ENCODE measurements at places on chromosomes 5 and 9.

DNA sequence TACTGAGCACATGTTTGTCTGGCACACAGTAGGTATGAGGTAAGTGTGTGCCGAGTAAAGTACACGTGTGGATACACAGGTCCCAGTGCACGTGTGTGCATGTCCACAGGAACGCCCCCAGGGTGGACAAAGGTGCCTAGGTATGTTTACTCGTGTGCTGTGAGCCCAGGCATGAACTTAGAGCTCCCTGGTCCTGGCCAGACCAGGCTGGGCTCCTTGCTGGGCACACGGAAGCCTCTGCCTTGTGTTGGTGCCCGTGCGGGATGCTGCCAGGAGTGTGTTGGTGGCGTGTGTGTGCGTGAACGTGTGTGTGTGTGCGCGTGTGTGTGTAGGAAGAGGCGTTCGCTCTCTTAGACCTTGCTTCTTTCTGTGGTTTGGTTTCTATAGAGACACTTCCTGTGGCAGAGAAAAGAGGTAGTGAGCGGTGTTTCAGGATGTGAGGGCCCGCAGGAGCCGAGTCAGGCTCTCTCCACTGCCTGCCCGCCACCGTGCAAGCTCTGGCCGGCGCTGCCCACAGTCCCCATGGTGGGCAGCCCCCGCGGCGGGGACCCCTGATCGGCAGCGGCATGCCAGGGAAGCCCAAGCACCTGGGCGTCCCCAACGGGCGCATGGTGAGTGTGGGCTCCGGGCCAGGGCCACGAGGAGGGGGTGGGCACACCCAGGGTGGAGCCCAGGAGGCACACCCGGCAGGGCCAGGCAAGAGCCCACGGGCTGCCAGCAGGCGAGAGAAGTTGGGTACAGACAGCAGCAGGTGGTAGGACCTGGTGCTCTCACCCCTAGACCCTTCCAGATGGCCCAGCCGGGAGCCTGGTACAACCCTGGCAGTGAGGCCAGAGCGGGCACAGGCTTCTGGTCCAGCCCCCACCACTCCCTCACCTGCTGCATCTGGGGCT lies at the start of gene RGS14:
Gene RGS14, plus strand, starts transcription at position 466 of the 893 bp plus-strand sequence. Its CDS starts 101 bp downstream, at position 567.
- no peak for DNase-seq

DNA sequence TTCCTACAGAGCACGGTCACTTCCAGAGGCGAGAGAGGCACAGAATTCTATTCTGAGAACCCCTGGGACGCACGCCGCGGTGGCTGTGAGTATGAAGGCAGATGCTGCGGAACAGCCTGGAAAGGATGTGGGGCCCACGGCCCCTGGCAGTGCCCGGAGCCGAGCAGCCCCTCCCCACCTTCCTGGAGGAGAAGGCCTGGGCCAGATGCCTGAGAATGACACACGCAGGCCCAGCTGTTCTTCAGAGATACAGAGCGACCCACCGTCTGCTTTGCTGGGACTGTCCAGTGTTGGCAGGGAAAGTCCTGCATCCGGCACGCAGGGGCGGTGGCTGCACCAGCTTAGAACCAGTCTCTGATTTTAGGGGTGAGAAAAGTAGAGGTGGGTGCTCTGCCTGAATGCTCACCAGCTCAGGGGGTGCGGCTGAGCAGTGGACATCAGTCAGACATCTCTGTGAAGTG lies 116.7 kb upstream of the LPCAT1 start:
- no peak for DNase-seq

- DNase-seq = no peak
Measured at GRCh38 chr5:173629628-173630027, 13.2 kb upstream of the BOD1 start.

GRCh38 chr5:6801236-6801635 lies 88.0 kb downstream of the TENT4A start:
- no peak for DNase-seq

- no peak for DNase-seq
Measured at GRCh38 chr9:3648722-3649246, 123.0 kb upstream of the RFX3 start.

- DNase-seq = no peak
Measured at GRCh38 chr9:76985581-76985980, 33.9 kb upstream of the FOXB2 start.

DNA sequence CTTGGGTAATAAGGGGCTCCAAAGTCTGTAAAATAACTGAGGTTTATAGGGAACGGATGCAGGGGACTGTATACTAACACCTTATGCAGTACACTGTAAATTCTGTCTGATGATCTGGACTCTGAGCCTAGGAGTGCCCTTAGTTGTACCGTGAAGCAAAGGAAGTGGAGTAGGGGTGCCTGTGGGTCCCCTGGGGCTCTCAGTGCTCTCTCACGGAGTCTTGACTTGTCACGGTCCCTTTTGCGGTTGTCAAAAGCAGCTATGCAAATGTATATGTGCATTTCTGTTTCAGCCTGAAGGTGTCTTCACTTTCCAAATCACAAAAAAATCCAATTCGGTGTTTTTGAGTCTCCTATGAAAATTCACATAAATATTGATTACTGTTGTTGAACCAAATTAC lies 17.8 kb downstream of the DMRT1 start:
- no peak for DNase-seq

DNA sequence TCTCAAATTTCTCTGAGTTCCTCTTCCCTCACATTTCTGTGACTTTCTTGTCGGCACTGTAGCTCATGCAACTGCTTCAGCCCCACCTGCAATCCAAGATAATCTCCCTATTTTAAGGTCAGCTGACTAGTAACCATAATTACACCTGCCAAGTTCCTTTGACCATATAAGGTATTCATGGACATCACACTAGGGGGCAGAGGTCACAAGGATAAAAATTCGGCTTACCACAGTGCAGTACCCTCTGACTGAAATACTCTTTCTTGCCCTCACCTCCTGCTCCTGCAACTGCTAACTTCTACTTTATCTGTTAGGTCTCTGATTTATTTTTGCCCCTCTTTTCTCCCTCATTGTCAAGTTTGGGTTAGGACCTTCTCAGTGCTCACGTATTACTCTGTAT lies 144.2 kb downstream of the GDNF start:
- no peak for DNase-seq

DNA sequence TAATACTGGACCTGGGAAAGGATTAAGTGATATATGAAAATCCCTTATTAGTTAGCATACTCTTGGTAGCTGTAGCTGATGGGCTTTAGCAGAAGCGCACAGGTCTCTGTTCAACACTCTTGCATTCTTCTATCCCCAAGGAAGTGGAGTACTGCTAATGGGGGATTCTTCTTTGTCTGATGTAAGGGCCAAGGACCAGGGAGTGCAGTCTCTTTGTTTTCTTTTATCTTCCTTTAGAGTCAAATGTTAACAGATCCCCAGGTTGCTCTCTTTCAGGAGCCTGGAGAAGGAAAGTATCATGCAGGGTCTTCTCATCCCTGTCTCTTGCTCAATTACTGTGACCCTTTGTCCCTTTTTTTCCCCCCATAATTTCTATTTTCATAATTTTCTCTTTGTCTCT lies 1146.9 kb upstream of the DMAC1 start:
- no peak for DNase-seq

- no peak for DNase-seq
Measured at GRCh38 chr9:124873664-124874063, 11.7 kb downstream of the ARPC5L start.

DNA sequence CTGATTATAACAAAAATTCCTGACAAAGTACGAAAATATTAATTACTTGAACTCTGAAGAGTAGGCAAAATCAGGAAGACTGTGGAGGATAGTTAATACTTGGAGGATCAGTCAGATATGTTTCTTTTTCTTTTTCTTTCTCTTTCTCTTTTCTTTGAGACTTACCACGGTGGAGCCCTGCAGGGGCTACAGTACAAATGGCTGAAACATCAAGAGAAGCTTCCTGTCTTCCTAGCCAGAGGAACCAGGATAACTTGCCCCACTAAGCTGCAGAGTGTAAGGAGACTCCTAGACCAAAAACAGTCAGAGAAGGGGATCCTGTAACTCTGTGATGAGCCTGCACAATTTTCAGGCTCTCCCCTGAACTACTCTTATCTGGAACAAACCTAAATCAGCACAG lies 324.6 kb upstream of the TYRP1 start:
- DNase-seq = no peak

DNA sequence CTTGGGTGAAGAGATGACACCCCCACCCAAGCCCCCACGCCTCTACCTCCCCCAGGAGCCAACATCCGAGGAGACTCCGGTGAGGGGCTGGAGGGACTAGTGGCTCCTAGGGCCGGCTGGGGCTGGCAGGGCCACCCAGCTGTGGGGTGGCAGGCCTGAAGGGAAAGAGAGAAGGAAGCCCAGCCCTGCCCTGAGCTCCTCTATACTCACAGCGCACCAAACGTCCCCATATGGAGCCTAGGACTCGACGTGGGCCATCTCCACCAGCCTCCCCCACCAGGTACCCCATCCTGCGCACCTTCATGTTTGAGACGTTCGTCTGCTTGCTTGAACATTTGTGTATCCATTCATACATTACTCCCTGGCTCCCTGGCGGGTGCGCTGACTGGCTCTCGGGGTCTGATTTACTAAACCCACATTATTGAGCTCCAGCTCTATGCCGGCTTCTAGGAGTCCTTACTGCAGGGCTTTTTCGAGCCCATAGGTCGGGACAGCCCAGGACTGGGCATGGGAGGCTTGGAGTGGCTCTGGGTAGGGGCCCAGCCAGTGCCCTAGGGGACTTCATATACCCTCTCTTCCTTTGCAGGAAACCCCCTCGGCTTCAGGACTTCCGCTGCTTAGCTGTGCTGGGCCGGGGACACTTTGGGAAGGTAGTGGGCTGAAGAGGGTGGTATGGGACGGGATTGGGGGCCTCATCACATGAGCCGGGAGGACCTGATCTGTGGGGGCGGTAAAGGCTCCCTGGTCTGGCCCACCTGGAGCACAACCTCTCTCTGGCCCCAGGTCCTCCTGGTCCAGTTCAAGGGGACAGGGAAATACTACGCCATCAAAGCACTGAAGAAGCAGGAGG lies 9.1 kb downstream of the ZDHHC12 start:
- no peak for DNase-seq

GRCh38 chr5:178428341-178429155 lies 161.6 kb downstream of the COL23A1 start:
- no peak for DNase-seq

GRCh38 chr5:124193371-124193789 lies 553.1 kb downstream of the ZNF608 start:
- no peak for DNase-seq

- no peak for DNase-seq
Measured at GRCh38 chr5:38369692-38370091, 111.3 kb downstream of the EGFLAM start.

DNA sequence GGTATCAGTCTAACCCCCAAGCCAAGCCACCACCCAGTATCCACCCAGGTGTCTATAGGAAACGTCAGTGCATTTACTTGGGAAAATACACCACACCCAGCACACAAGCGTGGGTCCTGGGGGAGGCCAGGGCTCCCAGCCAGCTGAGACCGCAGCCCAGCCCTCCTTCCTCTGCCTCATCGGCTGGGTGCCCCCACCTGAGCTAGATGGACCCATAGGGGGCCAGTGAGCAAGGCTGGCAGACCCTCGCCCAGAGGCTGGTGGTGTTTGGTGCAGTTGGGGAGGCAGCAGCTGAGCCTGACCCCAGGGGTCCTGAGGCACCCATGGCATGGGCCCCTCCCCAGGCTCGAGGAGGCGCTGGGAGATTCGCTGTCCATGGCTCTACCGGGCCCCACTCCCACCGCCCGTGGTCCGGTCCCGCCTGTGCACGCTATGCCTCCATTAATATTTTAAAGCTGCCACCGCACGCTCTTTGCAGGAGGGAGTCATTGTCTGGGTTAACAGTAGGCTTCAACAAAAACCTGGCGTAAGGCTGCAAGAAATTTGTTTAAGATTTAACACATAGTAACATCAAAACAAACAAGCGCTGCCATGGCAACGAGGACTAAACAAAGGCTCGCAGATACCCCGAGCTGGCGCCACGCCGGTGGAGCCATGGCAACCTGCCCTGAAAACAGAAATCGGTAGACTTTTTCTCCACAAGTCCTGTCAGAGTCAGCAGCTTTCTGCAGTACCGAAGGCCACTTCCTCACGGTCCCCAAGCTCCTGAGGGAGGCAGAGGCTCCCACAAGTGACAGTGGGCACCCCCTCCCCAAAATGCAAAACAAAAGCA lies 20.6 kb downstream of the TPPP start:
- DNase-seq = peak; percentile 89

DNA sequence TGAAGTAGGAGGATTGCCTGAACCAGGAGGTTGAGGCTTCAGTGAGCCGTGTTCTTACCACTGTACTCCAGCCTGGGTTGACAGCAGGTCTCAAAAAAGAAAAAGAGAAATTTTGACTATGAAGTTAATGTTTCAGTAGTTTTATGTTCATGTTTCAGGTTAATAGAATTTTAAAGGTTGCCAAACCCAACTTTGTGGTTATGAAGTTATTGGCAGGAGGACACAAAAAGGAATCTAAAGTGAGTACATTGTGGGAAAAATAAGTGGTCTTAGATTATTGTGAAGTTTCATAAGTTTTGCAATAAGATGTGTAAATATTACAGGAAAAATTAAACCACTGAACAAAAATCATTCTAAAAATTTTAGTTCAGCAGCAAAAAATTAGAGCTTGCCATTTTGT lies 78.6 kb downstream of the GOLM1 start:
- no peak for DNase-seq

- no peak for DNase-seq
Measured at GRCh38 chr9:3238236-3238635, 287.6 kb downstream of the RFX3 start.

- no peak for DNase-seq
Measured at GRCh38 chr5:93929131-93929530, 187.7 kb upstream of the POU5F2 start.

- DNase-seq = no peak
Measured at GRCh38 chr5:165029099-165029870, 1523.9 kb downstream of the MAT2B start.

DNA sequence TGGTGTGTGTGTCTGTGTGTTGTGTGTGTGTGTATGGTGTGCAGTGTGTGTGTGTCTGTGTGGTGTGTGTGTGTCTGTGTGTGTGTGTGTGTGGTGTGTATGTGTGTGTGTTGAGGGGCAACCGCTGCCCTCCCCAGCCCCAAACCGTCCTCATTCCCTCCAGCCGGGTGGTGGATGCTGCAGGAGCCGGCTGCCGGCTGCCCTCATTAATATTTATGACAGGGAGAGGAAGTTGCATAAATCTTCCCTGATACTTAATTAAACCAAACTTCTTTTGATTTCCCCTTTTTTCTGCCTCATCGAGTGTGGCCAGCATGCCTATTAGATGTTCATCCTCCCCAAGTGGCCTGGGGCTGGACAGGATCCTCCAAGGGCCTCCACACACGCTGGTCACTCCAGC lies 121.4 kb upstream of the MVB12B start:
- no peak for DNase-seq

- no peak for DNase-seq
Measured at GRCh38 chr5:52668544-52669185, 119.1 kb upstream of the ITGA1 start.

- peak; percentile 67 for DNase-seq
Measured at GRCh38 chr5:135191084-135191826, 157.2 kb upstream of the PITX1 start.

- DNase-seq = no peak
Measured at GRCh38 chr9:137811283-137811870, 66.2 kb upstream of the CACNA1B start.

DNA sequence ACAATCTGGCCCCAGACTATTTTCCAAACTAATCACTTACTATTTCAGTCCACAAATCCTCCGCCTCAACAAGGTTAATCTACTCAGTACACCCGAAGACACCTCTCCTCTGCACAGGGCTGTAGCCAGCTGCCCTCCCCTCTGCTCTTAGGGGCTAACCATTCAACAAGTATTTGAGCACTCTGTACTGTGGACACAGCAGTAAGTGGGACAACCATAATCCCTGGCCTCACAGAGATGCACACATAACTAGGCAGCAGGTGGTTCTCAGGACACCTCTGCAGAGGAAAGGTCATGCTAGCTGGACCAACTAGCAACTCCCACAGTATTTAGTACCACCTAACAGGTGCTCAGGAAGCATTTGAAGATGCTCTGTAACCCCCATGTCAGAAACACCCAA lies 5.5 kb downstream of the CAMSAP1 start:
- no peak for DNase-seq

GRCh38 chr5:150288791-150289190 lies 782 bp downstream of the CAMK2A start:
- no peak for DNase-seq

All from muscle of arm (tissue), 14 donors.